ENCODE measurements at places on chromosomes 3 and 15.

DNA sequence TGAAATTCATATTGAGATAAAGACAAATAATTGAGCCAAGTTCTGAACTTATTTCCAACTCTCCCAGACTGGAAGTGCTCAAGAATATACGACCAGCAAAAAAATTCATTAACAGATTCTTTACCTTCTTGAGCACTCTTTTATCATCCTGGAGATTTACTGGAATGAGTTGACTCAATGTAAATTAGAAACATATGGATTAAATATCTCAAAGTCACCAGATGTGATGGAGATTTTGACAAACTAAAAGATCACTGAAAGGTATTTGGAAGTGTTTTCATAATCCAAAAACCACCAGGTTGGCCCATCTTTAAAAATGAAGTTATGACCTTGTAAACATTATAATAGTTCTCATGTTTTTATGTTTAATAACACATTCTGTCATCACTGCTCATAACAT is 433.2 kb upstream of the RASGRP1 start:
- no peak for DNase-seq

GRCh38 chr3:188310270-188310710 is 156.3 kb downstream of the LPP start:
- DNase-seq: no peak

GRCh38 chr3:186002884-186003472 is 65.2 kb upstream of the TRA2B start:
- no peak for DNase-seq

GRCh38 chr3:177615015-177615414 is 417.7 kb upstream of the TBL1XR1 start:
- DNase-seq: no peak

- DNase-seq: no peak
Observed at GRCh38 chr3:46574243-46574646, 8.1 kb upstream of the LRRC2 start.

GRCh38 chr15:71344316-71344715 is 229.0 kb downstream of the THSD4 start:
- no peak for DNase-seq

DNA sequence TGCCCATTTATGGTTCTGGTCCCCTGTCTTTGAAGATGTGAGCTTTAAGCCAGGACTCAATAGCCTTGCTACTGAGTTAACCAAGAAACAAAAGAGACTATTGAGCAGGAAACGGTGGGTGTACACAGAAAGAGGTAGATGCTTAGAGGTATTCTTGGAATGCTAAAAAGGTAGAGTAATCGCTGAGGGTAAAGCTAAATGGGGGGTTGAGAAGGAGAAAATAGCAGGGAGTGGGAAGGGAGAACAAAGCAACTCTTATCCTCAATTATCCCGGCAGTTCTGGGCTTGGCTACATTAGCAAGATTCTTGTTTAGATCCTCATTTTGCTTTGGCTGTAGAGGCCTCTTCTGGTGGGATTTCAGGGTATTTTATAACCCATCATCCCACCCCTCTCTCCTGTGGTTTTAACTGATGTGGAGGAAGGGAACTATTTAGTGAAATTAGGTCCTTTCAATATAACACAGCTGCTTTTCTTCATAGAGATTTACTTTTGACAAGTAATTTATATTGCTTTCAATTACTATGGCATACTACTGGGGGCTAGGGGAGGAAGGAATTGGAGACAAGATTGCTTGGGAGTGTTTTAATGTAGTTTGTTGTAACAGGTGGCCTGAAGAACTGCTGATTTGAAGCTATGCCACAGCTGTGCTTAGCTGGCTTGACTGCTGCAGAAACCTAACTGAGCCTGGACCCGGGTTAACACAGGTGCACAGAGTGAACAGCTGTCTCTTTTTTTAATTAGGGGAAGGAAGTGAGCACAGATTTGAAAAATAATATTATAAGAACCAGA is 234.3 kb upstream of the CCDC54 start:
- peak; percentile 24 for DNase-seq

- DNase-seq: no peak
Observed at GRCh38 chr3:45909542-45909941, 23.2 kb downstream of the CCR9 start.

DNA sequence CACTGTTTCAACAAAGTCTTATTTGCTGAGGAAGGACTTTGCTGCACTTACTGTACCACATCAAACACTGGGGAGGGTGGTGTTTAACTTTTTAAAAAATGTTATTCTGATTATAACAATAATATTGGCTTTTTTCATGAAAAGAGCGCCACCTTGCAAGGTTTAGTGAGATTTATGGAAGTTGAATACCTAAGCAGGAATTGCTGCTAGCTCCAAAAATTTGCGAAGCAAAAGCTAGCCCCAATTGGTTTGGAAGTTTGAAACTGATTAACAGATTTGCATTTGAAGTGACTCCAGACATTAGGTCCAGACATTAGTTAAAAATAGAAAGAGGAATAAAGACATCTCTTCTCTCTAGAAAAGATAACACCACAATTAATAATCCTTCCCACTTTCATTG is 6.7 kb downstream of the ZIC1 start:
- no peak for DNase-seq

- no peak for DNase-seq
Observed at GRCh38 chr3:102189541-102189940, 245.3 kb upstream of the ZPLD1 start.

- peak; percentile 67 for DNase-seq
Observed at GRCh38 chr3:127002195-127003174, 19.6 kb downstream of the PLXNA1 start.

DNA sequence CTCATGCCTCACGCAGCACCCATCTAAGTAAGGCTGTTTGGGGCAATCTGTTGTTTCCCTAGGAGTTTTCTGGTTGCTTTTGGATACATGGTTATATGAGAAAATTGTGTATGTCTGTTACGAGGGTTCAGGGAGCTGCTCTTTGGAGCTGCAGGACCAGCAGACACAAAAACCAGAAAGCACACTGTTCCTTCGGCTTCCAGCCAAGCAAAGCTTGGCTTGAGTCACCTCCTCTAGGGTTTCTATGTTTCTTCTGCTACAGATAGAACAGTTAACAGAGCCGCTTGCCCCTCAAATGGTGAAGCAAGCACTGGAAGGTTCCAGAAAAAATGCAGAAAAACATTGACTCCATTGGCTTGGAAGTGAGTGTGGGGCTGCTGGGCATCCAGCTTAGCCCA is 49.2 kb upstream of the CTDSPL start:
- DNase-seq: no peak

DNA sequence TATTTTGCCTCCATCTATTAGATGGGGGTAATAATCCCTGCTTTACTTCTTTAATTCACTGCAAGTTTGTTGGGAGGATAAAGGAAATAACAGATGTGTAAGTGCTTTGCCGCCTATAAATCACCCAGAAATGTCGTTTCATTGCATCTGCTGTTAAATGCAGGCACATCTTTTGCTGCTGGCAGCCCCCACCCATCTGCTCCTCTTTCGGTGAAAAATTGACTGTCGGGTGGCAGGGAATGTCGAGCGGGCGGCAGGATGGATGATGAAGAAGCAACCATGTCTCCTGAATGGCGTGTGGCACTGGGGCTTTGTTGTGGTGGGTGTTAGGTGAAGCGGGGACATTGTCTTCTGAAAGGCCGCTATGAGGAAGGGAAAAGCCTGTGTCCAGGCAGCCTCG is 543 bp upstream of the REC114 start:
- DNase-seq: no peak

- DNase-seq: no peak
Observed at GRCh38 chr3:185537369-185537970, 14.9 kb downstream of the LIPH start.

DNA sequence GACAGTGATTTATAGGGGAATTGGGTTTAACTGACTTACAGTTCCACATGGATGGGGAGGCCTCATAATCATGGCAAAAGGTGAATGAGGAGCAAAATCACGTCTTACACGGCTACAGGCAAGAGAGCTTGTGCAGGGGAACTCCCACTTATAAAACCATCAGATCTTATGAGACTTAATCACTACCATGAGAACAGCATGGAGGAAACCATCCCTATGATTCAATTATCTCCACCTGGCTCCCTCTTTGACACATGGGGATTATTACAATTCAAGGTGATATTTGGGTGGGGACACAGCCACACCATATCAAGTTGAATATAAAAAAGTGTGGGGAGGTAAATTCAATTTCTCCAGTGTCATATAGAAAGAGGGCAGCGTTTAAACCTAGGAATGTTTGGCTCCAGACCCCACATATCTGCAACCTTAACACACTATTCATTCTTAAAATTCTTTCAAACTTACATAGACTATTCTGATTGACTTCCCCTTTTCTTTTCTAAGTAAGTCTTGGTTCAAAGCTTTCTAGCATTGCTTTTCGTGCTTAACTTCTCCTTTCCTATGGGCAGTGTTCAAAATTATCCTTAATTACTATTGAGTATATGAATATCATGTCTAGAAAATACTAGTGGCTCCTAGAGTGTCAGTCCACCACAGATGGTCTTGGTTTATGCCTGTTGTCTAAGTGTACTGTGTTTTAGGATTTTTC is 446.7 kb upstream of the GBE1 start:
- no peak for DNase-seq

DNA sequence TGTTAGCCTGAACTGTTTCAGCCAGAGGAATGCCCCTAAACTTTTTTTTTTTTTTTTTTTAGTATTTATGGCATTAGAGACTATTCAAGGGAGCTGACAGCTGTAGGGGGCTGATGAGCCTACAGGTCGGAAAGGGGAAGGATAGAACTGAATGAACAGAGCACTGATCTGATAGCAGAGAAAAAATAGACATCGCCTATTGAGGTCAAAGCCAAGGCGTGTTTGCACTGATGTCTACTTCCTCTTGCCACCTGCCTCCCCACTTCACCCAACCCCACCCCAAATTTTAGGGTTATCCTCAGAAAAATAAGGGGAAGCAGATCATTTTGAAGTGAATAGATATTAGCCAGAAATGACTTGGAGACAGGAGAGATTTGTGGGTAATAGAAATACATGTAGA is 3.0 kb upstream of the ZMAT3 start:
- DNase-seq: no peak

- no peak for DNase-seq
Observed at GRCh38 chr15:51856714-51857380, 27.4 kb downstream of the TMOD3 start.

GRCh38 chr3:149231871-149232270 is 10.2 kb upstream of the CP start:
- DNase-seq: no peak

DNA sequence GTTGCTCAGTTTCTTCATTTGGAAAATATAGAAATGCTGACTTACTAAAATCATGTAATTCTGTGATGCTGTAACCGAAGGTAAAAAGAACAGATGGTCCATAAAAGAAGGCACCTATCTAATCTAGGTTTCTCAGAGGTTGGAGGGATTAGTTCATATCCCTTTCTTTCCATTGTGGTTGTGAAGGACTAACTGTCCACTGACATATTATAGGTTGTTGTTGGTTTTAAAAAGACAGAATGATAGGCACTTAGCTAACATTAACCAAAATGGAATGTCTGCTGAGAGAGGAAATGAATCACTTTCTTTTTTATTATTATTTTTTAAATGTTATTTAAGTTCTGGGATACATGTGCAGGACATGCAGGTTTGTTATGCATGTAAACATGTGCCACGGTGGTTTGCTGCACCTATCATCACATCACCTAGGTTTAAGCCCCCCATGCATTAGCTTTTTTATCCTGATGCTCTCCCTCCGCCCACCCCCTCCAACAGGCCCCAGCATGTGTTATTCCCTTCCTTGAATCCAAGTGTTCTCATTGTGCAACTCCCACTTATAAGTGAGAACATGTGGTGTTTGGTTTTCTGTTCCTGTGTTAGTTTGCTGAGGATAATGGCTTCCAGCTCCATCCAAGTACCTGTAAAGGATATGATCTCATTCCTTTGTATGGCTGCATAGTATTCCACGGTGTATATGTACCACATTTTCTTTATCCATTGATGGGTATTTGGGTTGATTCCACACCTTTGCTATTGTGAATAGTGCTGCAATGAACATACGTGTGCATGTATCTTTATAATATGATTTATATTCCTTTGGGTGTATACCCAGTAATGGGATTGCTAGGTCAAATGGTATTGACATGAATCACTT is 45.8 kb downstream of the ALDH1A2 start:
- DNase-seq: no peak

DNA sequence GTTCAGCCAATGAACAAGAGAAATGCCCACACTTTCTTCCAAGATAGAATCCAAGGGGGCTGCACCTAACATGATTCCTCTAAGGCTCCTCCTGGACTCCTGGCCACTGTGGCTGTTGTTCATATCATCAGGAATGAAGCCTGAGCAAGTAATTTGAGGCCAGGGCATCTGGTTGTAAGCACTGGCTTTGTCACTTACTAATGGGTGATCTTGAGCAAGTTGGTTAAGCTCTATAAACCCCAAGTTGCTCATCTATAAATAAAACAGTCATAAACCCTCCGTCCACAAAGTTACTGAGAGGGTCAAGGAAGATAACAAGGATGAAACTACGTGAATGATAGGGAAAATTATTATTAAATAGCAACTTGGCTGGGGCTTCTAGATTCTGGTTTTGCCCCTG is 58.3 kb downstream of the CDC25A start:
- DNase-seq: no peak

DNA sequence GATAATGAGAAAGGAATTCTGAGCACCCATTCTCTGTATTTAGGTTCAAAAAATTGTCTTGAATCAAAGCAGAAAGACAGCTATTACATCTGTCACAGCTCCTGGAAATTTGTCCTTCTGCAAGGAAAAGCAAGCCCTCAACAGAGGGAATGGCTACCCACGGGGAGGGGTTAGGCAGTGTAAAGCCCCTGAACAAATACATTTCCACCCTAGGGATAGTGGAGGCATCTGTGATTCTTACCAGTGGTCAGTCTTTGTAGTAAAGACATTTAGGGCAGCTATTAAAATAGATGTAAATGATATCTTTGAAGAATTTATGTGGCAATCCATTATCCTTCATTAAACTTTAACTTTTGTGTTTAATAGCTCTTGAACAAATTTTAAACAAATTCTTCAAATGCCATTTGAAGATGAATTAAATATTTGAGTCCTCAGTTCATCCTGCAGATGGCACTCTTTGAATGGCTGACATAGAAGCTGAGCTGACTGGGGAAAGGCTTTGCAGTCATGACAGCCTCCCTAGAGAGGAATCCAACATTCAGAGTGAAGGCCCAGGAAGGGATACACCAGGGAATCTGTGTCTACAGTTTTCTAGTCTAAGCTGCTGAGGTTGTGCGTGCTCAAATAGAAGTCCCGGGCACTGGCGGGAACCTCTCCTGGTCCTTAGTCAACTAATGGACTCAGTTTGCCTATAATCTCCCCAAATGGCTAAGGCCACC is 359.7 kb upstream of the ROPN1 start:
- no peak for DNase-seq

- DNase-seq: no peak
Observed at GRCh38 chr3:64463981-64464380, 223.8 kb downstream of the ADAMTS9 start.

- DNase-seq: no peak
Observed at GRCh38 chr3:148360051-148360450, 337.7 kb upstream of the AGTR1 start.

DNA sequence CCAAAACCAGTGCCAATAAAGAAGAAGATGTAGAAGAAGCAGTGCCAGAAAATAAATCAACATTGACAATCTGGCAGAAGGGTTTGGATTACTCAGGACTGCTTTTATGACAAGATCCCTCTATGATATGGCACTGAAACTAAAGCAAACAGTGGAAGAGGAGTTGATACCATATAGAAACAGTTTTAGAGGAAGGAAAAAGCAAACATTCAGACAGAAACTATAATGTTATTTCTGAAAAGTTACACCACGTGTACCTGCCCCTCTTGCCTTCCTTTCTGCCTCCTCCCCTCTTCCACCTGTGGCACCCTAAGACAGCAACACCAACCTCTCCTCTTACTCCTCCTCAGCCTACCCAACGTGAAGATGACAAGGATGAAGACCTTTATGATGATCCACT is 63.0 kb downstream of the SFMBT1 start:
- no peak for DNase-seq

Measured in left renal cortex interstitium (tissue), 4 donors.